Cerebellar cortex (tissue), 1 donor: ENCODE measurements at places on chromosomes 4 and X.
A peak's percentile ranks its signal among the peaks of the same experiment; 100 is the strongest.

GRCh38 chr4:175562542-175562941 lies 249.5 kb downstream of the GPM6A start:
- peak; percentile 97 for DNase-seq

GRCh38 chr4:100042711-100043110 lies 92.6 kb upstream of the H2AZ1 start:
- no peak for DNase-seq

DNA sequence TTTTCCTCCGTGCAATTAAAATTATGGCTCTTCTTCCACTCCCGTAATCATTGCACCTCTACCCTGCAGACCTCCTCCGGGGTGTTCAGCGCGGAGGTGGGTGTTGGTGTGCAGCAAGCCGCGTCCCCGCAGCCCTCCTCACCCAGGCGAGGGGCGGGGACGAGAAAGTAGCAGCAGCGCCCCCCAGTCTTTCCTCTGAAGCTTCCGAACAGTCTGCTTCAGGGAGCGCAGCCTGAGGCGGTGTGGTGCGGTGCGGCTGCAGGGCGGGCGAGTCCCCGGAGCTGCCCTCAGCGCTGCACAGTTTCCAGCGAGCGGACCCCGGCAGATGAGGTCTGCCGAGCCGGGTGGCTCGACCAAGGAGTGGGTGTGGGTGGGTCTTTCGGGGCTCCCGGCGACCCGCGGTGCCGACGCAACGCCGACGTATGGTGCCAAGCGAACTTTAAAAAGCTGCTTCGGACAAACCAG lies at the start of gene FRAS1:
Gene FRAS1 (plus strand): TSS at position 189 of the 465 bp plus-strand sequence. CDS start 687 bp downstream, outside the sequence.
- no peak for DNase-seq

GRCh38 chr4:174189392-174190015 lies 94.0 kb downstream of the FBXO8 start:
- no peak for DNase-seq

GRCh38 chr4:93303440-93303839 lies 525.1 kb upstream of the ATOH1 start:
- no peak for DNase-seq

DNA sequence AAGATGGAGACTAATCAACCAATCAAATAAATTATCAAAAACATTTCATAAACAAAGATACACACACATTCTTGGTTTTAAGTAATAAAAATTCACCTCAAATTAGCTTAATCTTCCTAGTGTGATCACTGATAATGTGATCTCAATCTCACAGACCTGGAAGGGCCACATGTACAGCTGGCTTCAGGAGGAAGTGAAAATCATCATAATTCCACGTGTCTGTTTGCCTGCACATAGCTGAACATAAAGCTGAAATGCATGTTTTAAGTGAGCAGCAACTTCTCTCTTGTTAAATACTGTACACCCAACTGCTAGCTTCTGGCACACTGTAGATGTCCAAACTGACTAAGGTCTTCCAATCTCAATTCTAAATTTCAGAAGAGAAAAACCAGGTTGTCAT lies 53.8 kb downstream of the ARHGAP6 start:
- DNase-seq = no peak

DNA sequence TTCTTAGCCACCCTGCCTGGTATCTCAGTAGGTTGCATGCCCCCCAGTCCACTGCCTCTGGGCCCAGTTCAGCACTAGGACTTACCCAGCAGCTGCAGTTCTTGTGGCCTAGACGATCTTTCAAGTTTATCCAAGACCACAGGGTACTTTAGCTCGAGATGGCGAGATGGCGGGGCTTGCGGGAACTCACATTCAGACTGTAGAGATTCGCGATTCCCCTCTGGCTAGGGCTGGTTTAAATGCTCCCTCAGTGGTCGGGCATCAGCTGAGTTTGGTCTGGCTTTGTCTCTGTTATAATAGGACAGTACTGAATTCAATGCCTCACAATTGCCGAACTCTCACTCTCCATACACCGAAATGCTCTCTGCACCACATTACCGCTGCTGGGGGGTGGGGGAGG lies 18.4 kb upstream of the RFC1 start:
- DNase-seq = no peak

- peak; percentile 35 for DNase-seq
These were observed 51.8 kb downstream of the RBPJ start for GRCh38 chr4:26372525-26373172.

DNA sequence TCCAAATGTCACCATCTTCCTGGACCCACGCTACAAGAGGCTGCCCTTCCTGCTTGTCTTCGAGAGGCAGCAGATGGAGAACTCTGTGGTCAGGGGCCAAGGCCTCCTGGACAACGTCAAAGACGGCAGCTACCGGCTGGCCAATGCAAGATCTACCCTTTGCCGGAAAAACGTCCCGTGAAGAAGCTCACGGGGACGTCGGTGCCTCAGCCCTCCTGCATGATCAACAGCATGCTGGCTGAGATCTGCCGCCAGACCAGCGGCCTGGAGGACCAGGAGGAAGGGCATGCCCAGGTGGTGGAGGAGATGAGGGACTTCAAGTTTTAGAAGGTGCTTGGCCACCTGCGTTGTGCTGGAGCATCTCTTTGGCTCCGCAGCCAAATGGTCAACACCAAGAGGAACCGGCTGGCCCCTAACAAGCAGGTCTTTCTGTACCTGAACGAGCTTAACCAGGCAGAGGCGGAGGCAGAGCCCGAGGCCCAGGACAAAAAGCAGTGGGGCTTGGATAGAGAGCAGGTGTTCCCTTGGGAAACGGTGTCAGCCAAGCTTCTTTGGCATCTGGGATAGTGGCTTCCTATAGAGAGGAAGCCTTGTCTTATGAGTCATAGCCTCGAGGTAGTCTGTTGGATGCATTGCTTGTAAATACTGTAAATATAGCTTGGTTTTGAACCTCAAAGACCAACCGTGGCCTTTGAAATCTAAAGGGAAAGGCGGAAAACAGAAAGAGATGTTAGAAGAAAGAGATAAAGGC lies 94.8 kb upstream of the ELOVL6 start:
- DNase-seq = no peak

GRCh38 chr4:68176500-68176899 lies 46.8 kb upstream of the TMPRSS11F start:
- DNase-seq = peak; percentile 10

DNA sequence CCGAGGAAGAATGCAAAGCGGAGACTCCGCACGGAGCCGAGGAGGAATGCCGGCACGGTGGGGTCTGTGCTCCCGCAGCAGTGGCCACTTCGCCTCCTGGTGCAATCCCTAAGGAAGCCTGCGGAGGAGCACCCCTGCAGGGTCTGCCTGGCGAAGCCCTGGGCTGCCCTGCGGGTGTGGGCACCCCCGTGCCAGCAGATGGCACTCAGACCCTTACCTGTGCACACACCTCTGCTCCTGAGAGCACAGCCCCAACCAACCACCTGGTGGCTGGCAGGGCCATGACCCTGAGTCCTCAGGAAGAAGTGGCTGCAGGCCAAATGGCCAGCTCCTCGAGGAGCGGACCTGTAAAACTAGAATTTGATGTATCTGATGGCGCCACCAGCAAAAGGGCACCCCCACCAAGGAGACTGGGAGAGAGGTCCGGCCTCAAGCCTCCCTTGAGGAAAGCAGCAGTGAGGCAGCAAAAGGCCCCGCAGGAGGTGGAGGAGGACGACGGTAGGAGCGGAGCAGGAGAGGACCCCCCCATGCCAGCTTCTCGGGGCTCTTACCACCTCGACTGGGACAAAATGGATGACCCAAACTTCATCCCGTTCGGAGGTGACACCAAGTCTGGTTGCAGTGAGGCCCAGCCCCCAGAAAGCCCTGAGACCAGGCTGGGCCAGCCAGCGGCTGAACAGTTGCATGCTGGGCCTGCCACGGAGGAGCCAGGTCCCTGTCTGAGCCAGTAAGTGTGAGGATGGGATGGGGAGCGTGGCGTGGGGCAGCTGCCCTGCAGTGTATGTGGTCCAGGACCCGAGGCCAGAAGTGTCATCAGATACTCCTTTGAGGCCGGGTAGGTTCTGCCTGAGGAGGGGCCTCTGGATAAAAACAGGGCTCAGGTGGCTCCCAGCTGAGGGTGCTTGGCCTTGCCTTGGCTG lies 7.0 kb downstream of the TACC3 start:
- DNase-seq = no peak

DNA sequence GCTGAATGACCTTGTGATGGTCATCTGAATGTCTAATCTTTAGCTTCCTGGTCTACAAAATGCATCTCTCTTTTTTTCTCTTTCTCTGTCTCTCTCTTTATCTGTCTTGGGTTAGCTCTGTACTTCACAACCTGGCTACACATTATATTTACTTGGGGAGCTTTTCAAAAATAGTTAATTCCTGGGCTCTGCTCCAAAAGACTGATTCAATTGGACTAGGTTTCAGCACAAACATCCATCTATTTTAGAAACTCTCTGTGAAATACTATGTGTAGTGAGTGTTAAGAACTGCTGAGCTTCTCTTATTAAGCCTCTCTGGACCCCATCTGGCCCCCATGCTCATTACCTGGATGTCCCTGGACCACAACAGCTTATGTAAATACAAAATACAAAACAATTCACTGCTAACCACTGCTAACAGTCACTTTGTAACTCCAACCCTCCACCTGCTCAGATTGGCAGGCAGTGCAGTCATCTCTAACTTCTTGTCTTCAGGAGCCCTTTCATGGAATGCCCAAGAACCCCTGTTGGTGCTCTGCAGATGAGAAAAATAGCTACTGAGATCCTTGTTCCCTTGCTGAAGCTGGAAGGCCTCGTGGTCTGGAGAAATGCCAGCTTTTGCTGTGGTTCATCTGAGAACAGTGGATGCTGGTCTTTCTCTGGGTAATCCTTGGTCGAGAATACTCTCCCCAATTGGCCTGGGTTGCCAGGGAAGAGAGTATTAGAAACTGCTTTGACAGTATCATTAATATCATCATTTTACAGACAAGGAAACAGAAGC lies 14.8 kb upstream of the BOD1L1 start:
- DNase-seq = no peak

GRCh38 chr4:1740021-1740545 lies 18.8 kb downstream of the TACC3 start:
- DNase-seq = no peak

DNA sequence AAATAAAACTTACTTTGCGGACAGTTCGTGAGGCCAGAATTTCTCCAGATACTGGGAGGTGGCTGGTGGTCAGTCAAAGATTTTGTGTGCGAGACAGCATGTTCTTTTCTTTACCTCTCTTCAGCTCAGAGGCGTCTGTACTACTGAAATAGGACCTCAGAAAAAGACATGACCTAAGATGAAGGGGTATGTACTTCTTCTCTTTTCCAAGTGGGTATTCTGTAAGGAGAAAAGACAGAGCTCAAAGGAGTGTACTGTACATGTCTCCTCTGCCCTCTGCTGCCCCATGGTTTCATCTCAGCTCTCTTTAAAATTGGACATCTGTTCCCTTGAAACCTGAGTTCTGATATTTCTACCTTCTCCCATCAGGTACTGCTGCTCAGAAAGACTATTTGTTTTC lies 38.1 kb downstream of the SEPTIN11 start:
- DNase-seq = no peak

- no peak for DNase-seq
These were observed 2.8 kb downstream of the ANKRD37 start for GRCh38 chr4:185399466-185399865.

DNA sequence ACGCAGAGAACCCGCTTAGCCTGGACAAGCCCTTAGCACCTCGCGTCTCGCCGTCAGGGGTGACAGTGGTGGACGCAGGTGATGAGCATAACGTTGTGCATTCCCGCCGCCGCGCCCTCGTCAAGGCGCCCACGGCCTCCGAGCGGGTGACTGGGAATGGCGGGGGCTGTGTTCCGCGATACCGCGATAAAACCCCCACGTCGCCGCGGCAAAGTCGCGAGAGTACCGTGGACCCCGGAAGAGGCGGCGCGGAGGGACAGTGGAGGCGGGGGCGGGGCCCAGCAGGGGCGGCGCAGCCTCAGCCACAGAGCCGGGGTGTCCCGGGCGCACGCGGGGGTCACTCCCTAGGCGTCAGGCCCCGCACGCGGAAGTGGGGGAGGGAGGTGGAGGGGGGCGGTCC lies 53.8 kb downstream of the ZFYVE28 start:
- DNase-seq = no peak

DNA sequence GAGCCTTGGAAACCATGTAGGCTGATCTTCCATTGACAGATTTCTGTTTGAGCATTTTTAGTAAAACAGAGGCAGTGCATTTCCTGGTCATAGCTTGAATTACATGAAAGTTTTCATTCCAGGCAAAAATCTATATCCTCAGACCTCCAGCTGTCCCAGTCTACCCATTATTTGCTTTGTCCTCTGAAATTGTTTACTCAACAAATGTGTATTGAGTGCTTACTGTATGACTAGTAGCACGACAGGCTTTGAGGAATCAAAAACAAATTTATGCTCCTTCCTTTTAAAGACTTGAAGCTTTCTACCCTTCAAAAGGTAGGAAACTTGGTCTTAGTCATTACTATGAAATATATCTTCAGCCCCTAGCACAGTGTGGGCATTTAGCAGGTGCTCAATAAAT lies 307.9 kb upstream of the IGFBP7 start:
- DNase-seq = no peak

- DNase-seq = no peak
These were observed 310.5 kb downstream of the CFAP299 start for GRCh38 chr4:80646061-80646460.

GRCh38 chrX:108216919-108217571 lies 125.5 kb downstream of the ATG4A start:
- DNase-seq = no peak
